ENCODE measurements at places on chromosomes 5 and 9.

DNA sequence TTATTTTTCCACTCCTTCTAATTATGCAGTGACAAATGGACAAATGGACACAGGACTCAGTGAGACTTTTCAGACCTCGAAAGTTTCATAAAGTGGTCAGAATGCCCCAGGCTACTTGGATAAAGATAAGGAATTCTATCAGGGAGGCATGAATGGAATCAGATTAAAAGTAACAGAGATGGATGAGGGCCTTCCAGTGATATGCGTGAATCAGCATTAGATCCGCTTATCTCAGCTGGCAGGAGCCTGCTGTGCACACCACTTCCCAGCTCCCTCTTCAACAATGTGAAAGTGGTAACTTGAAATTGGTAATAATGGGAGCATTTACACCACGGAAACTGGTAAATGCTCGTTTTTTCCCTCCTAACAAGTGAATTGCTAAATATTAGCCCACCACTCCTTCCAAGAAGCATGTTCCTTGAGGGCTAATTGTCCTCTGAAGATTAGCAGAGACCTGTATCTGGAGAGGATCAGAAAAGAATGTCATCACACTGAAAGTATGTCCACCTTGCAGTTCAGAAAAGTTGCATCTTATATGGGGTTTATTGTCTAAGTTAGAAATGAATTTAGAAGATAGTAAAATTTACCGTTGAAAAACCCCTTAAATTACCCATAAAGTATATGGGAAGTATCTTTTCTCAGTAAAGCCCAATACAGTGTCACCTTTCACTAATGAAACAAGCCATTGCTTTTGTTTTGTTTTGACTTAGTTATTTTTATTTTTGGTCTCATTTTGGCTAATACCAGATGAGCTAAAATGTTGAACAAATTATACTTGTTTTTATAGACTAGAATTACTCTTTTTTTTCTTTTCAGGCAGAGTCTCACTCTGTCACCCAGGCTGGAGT, 125.3 kb downstream of the DPYSL3 start:
- no peak for DNase-seq

DNA sequence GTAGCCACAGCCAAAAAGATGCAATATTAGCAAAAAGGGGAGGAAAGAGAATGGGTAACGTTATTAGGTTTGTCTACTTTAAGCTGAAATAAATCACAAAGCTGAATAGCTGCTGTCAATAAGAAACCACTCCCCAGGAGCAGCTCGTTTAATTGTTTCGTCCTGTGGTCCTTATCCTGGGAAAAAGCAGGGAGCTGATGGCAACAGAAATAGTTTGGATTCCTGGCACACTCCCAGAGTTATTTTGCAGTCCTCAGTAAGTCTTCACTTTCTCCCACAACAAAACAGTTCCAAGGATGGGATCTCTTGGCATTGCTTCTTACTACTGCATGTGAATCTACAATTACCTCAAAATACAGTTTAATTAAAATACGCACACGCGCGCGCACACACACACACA, 28.8 kb downstream of the FRMD3 start:
- no peak for DNase-seq

DNA sequence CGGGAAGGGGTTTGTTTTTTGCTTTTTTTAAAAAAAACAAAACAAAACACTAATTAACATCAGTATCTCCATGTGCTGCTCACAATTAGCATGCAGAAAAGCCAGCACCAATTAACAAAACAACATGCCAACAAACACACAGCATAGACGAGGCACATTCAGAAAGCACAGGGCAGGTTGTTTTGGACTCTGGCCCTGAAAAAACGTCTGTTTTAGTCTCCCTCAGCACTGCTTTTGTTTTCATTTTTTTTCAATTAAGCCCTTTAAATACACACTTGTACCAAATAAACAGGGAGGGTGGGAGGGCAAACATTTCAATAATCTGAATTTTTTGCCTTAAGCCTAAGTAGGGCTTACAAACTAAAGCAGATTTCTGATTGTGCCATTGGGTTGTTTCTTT, 309.6 kb downstream of the DTWD2 start:
- DNase-seq = no peak

DNA sequence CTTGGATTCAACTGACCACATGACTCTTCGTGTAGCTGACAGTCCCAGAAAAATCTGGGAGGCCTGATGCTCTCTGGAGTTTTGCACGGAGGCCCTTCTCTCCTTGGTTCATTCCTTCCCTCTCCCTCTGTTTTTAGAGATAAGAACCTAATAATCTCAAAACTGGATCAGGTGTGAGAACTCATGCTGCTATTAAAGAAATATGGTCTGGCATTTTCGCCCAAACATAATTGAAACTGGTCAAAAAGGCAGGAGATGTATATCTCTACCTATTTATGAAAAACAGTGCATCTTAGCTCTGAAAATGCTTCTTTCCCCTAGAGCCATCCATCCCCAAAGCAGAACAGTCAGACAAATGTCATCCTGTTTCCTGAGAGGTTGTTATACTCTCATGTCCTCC, 397.5 kb downstream of the PRELID2 start:
- no peak for DNase-seq

- no peak for DNase-seq
Observed at GRCh38 chr9:129107651-129108050, 2.9 kb downstream of the CRAT start.

DNA sequence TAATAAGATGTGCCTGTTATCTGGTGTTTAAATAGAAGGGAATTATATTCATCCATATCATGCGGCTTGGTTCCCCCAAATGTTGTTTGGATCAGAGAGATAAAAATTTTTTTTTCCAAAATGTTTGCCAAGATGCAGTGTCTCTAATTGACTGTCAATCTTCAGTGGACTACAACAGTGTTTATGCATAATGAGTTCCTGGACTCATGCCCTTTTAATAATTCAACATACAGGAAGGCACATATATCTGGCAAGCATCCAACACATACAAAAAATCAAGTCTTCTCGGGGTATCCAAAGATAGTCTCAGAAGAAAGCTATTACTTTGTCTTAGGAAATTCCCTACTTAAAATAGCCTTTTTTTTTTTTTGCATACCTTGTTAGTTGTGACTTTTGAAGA, 1534.7 kb downstream of the EFNA5 start:
- no peak for DNase-seq
